Tongue (tissue), 3 donors: ENCODE measurements at places on chromosomes 4 and X. TPM values are rescaled to one million over a fixed set of nuclear protein-coding genes. Genes with fewer than 3 reads are reported as not detected.

CABS1 gene
- not detected for total RNA-seq

HAND2 gene
- 13.2 TPM for total RNA-seq

MAGEB10 gene
- not detected for total RNA-seq

NHSL2 gene
- 10.2 TPM for total RNA-seq

RHOXF2 gene
- not detected for total RNA-seq

CCDC110 gene
- total RNA-seq = 3.3 TPM

FAM184B gene
- 8.0 TPM for total RNA-seq

MAGEA12 gene
- not detected for total RNA-seq

SSX4B gene
- not detected for total RNA-seq

LDB2 gene
- total RNA-seq = 49.2 TPM

SSX1 gene
- total RNA-seq = not detected

GABRQ gene
- 1.0 TPM for total RNA-seq

PDZD11 gene
- total RNA-seq = 19.2 TPM

TCP11X2 gene
- total RNA-seq = not detected

PROM1 gene
- 39.4 TPM for total RNA-seq

SPANXC gene
- total RNA-seq = not detected

CLDN34 gene
- not detected for total RNA-seq

COX7B2 gene
- total RNA-seq = not detected

BEX2 gene
- 35.9 TPM for total RNA-seq

GPC3 gene
- 220 TPM for total RNA-seq

GC gene
- total RNA-seq = not detected

H2BW1 gene
- not detected for total RNA-seq

DUSP9 gene
- total RNA-seq = not detected

PABPC1L2B gene
- not detected for total RNA-seq

ENPEP gene
- total RNA-seq = 31.5 TPM

STOX2 gene
- total RNA-seq = 37.6 TPM

NRK gene
- 256 TPM for total RNA-seq

SERTM2 gene
- 7.9 TPM for total RNA-seq

GLRB gene
- 2.8 TPM for total RNA-seq

REELD1 gene
- total RNA-seq = not detected

KLB gene
- not detected for total RNA-seq

IGSF1 gene
- 69.3 TPM for total RNA-seq

PLP1 gene
- total RNA-seq = 84.1 TPM

TCEAL1 gene
- total RNA-seq = 44.8 TPM

CLNK gene
- total RNA-seq = not detected

FGFBP1 gene
- 5.7 TPM for total RNA-seq

SPANXA1 gene
- total RNA-seq = not detected

FGFBP2 gene
- total RNA-seq = 1.9 TPM

MAGEA3 gene
- total RNA-seq = not detected

PPP4R3C gene
- total RNA-seq = not detected

GAK gene
- total RNA-seq = 46.7 TPM

DNAAF6 gene
- not detected for total RNA-seq

ADGRL3 gene
- total RNA-seq = 33.3 TPM

ADGRG2 gene
- total RNA-seq = 4.3 TPM

ADGRG4 gene
- total RNA-seq = 0.10 TPM

AADAT gene
- 7.3 TPM for total RNA-seq

PLP2 gene
- total RNA-seq = 16.5 TPM

SLC10A4 gene
- total RNA-seq = 1.8 TPM

RPS6KA6 gene
- 10.3 TPM for total RNA-seq

NLGN4X gene
- total RNA-seq = 11.3 TPM

RAB41 gene
- not detected for total RNA-seq

S100P gene
- total RNA-seq = 1.7 TPM

SPACA5 gene
- not detected for total RNA-seq

C4orf36 gene
- 1.7 TPM for total RNA-seq

ITGB1BP2 gene
- total RNA-seq = 80.2 TPM

ERVMER34-1 gene
- total RNA-seq = 0.41 TPM

PGM2 gene
- 22.0 TPM for total RNA-seq

NAA11 gene
- total RNA-seq = not detected
